Left lung (tissue), 14 donors: ENCODE measurements at places on chromosomes 1 and 21.
A peak's percentile ranks its signal among the peaks of the same experiment; 100 is the strongest.

- no peak overlapping the region for H3K4me3 ChIP-seq
- H3K36me3 ChIP-seq = peaks cover 18% of the 10 kb centered on the region
- H3K27me3 ChIP-seq = no peaks in the 10 kb centered on the region
- no peak for DNase-seq
These were observed 43.5 kb downstream of the SNX27 start for GRCh38 chr1:151655371-151655770.

- H3K4me3 ChIP-seq = no peak overlapping the region
- H3K4me1 ChIP-seq = no peaks in the 10 kb centered on the region
- no peak overlapping the region for H3K27ac ChIP-seq
- H3K36me3 ChIP-seq = no peaks in the 10 kb centered on the region
- no peaks in the 10 kb centered on the region for H3K27me3 ChIP-seq
These were observed 34.1 kb upstream of the NEK7 start for GRCh38 chr1:198122693-198123092.

GRCh38 chr1:187928288-187928687 is 1099.5 kb downstream of the PLA2G4A start:
- no peak for DNase-seq
- no peak overlapping the region for H3K27ac ChIP-seq
- peaks cover 7% of the 10 kb centered on the region for H3K27me3 ChIP-seq
- H3K36me3 ChIP-seq = no peaks in the 10 kb centered on the region

DNA sequence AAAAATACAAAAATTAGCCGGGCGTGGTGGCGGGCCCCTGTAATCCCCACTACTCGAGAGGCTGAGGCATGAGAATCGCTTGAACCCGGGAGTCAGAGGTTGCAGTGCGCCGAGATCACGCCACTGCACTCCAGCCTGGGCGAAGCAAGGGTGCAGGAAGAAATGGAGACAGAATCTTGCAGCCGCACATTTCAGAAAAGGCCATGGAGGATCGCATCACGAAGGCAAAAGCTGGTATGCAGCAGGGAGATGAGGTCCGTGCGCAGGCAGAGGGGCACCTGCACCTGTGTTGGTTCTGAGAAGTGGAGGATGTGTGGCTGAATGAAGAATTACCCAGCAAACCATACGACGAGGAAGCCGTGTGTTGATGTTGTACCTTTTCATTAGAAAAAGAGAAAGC is 53.0 kb upstream of the ABCG1 start:
- DNase-seq = no peak
- H3K4me1 ChIP-seq = no peaks in the 10 kb centered on the region
- no peaks in the 10 kb centered on the region for H3K36me3 ChIP-seq
- H3K27me3 ChIP-seq = no peaks in the 10 kb centered on the region

- H3K4me1 ChIP-seq = no peaks in the 10 kb centered on the region
- H3K27ac ChIP-seq = no peak overlapping the region
- no peak overlapping the region for H3K4me3 ChIP-seq
- H3K27me3 ChIP-seq = no peaks in the 10 kb centered on the region
- DNase-seq = peak; percentile 1
- no peaks in the 10 kb centered on the region for H3K36me3 ChIP-seq
These were observed 455.8 kb upstream of the PRMT6 start for GRCh38 chr1:106600626-106601025.

DNA sequence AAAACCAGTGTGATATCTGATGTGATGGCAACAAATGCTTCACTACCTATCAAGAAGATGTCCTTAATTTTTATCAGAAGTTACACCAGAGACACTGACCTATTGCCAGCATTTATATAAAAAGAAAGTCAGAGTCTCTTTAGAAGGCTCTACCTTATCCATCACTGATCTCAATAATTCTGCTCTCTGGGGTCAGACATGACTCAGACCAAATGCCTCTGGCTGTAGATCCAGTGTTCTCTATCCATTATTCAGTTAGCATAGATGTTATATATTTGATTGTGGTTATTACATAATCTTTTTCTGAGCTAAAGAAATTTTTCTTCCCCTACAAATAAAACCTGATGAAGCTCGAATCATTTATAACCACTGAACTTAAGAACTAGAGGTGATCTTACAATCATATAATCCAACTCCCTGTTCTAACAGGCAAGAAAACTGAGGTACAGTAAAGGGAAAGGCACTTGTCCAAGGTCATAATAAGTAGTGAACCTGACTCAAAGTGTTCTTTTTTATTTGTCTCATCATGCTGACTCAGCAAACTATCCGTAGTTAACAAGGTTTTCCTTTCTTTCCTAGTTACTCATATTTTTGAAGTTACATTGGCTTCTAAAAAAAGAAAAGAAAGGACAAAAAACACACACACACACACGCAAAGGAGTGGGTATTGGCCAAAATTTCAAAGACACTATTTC is 43.6 kb upstream of the ESRRG start:
- no peak overlapping the region for H3K4me3 ChIP-seq
- H3K27ac ChIP-seq = no peak overlapping the region
- H3K4me1 ChIP-seq = no peaks in the 10 kb centered on the region
